Stimulated activated CD4-positive, alpha-beta T cell treated with anti-CD3 and anti-CD28 coated beads, Interleukin-12 subunit alpha, Interleukin-12 subunit beta, amount 100 ng/mL, for 24 hours (primary cell): ENCODE measurements at places on chromosomes 13 and 19.
A peak's percentile ranks its signal among the peaks of the same experiment; 100 is the strongest.

GRCh38 chr19:18450931-18451836, 13.3 kb upstream of the ISYNA1 start:
- DNase-seq = peak; percentile 74

GRCh38 chr19:1163934-1164683, 10.0 kb downstream of the SBNO2 start:
- no peak for DNase-seq

GRCh38 chr13:75079226-75079625, 402.7 kb downstream of the TBC1D4 start:
- DNase-seq = no peak

DNA sequence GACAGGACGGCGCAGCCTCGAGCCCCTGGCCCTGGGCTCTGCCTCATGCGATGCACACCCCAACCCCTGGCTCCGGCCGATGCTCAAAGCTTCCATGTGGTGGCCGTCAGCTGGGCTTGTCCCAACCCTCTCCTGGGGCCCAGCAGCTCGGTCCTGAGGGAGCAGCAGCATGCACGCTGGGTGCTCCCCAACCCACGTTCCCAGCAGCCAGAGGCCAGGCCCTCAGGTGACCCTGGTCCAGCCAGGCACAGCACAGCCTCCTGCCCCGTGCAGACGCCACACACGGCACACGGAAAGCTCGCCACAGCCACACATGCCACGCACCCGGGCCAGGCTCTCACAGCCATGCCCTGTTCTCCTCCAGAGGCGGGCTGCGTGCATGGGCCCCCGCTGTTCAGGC, 60.7 kb downstream of the IER2 start:
- no peak for DNase-seq

- DNase-seq = no peak
Observed at GRCh38 chr13:34833562-34834182, 108.4 kb upstream of the NBEA start.

DNA sequence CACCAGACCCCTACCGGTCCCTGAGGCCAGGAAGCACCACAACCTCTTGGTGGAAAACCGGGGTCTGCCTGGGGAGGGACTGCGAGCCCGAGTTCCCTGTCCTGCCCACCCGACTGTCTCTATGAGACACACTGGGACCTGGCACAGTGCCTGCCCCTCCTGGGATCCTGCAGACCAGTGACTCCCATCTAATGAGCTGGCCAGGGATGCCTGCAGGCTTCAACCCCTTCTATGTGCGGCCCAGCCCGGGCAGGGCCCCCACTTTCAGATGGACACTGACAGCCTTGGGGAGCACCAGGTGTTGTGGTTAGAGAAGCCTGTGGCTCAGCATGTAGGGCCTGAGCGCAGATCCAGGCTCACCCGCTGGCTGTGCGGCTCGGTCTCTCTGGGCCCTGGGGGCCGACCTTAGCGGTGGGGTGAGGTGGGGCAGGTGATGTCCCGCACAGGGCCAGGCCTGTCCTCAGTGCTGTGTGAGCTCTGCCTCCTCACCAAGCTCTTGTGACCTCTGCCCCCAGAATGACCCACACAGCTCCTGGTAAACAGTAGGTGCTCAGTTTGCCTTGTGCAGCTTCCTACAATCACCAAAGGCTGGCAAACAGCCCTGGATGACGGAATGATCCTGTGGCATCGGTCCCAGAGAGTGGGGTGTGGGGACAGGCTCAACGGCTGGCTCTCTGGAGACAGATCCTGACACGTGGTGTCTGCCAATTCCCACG, 17.9 kb upstream of the CACTIN start:
- DNase-seq = no peak

DNA sequence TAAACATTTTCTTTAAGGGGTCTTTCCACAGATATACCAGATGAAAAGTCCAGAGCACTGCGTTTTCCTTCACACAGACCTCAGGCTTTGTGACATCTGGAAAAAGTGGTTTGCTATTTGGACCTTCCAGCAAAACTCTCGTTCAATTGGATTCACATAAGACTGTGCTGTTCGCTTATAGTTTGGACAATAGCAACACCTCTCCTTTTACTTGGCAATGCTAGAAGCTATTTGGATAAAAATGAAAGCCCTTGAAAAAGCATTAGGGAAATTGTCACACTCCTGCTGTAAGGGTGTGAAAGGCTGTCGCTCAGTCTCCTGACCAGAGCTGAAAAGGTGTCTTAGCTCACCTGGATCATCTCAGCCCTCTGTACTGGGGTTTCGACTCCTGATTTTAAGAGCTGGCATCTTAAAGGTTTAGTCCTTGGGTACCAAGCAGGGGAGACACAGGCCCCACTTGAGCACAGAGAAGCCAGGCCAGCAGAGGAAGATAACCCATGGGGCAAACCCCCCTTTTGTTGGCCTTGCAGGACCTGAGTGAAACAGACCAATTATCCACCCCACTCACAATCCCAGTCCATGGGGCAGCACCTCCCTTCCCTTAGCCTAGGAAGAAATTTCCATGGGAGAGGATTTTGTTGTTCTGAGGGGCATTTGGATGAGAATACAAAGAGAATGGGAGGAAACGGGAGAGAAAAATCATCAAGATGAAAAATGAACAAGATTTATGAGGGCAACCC, 257.6 kb downstream of the DLEU7 start:
- DNase-seq = no peak

DNA sequence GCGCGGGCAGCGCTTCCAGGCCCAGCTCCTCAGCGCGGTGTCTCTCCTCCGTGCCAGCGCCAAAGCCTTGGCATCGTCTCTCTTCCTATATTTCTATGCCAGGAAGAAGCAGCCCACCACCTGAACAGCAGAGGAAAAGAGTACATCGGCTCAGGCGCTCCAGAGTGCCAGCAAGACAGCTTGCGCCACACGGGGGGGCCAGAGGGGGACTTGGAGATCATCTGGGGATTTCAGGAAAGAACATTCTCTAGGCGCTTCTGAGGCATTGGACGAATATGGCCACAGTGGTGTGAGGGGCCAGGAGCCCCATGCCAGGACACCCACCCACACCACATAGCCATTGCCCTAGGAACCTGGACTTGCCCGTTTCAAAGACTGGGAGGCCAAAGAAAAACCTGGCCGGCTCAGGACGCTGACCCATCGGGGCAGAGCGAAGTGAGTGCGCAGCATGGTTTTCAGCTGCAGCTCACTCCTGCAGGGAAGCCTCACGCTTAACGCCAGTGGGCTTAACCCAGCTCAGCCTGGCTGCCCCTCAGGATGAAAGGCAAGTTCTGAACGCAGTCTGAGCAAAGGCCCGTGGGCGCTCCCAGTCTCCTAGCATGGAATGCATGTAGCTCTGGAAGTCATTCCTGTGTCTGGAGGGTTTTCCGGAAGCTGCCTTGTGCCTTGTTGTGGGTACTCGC, 62.1 kb downstream of the GGACT start:
- no peak for DNase-seq

GRCh38 chr13:99200432-99201167, at the start of gene UBAC2:
Gene UBAC2 (plus strand): TSS chr13:99200854. CDS start chr13:99200909, 55 bp downstream.
- DNase-seq = peak; percentile 90

DNA sequence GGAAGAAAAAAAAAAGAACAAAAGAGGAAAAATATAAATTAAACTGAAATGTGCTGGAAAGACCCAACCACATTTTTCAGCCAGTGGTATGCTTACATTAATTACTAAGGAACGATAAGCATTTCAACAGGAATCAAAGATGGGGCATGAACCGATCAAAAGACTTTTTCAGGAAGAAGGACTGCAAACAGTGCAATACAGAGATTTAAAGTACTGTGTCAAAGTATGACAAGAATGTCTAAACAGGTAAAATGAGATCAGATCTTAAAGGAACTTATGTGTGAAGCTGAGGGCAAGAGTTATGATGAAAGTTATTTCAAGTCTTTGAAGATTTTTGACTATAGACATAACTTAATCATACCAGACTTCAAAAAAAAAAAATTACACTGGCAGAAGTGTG, 1761.8 kb downstream of the SLITRK5 start:
- no peak for DNase-seq

- DNase-seq = no peak
Observed at GRCh38 chr13:93399212-93399611, 172.6 kb downstream of the GPC6 start.

DNA sequence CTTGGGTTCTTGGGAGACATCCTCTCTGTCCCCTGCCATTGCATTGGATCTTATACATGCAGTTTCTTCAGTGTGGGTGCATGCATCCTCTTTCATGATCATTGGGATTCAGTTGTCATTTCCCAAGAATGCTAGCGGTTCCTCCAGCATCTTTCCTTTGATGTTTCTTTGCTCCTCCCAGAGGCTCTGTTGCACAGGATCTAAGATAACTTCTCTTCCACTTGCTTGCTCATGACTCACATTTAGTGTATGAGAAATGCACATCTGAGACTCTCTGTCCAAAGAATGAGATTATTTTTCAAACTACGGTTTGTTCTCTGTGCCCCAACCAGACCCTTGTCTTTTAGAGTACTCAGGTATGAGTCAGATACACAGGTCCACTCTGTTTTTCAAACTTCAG, 197.1 kb downstream of the NDFIP2 start:
- DNase-seq = no peak

GRCh38 chr19:5800361-5801270, 4.3 kb upstream of the NRTN start:
- DNase-seq = no peak

GRCh38 chr13:25860862-25861261, 191.0 kb downstream of the SHISA2 start:
- no peak for DNase-seq

GRCh38 chr13:35621989-35622388, 145.5 kb upstream of the MAB21L1 start:
- no peak for DNase-seq

DNA sequence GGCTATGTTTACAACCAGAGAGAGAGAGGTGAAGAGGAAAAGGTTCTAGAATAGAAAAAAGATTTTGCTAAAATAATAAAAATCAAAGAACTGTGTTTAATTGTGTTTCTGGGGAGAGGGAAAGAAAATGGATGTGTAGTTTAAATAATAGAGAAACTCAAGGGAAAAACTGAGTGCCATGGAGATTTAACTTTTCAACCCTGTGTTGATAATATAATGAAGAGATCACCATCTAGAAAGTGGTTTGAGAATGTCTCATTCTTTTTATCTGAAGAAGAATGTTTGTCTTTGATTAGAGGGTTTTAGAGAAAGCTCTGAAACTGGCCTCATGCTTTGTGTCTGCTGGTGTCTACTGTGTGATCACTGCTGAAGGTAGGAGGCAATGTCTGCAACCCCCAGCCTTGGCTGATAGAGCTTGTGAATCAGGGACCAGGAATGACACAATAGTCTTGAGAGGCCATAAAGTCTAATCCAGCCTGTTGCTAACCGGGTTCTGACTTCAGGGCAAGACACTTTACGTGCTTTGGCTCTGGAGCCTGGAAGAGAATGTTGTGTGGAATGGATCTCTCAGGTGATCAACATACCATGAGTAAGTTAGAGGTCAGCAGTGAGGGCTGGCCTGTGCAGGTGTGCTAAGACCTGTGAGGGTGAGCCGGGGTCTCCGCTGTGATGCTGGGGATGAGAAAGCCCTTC, 5.4 kb downstream of the COL4A2 start:
- DNase-seq = no peak

- no peak for DNase-seq
Observed at GRCh38 chr13:50345804-50346203, 330.6 kb downstream of the KCNRG start.

- DNase-seq = no peak
Observed at GRCh38 chr19:51148580-51148979, 6.5 kb downstream of the SIGLEC7 start.

- DNase-seq = peak; percentile 39
Observed at GRCh38 chr13:45055198-45055901, 65.0 kb upstream of the GTF2F2 start.

DNA sequence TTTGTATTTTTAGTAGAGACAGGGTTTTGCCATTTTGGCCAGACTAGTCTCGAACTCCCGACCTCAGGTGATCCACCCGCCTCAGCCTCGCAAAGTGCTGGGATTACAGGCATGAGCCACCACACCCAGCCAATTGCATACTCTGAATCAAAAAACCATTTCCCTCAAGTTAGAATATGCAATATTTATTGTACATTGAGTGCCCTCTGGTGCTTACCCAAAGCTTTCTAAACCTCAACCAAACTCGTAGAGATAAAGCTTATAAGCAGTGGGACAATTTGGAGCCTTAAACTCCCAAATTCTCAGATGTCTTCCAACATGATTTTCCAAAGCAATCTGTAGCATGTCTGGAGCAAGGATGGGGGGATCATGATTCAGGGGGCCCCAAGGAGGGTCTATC, 22.4 kb downstream of the RFXAP start:
- no peak for DNase-seq

- DNase-seq = no peak
Observed at GRCh38 chr13:44396701-44397580, 23.3 kb downstream of the SERP2 start.

GRCh38 chr13:50650592-50651504, 192.6 kb downstream of the DLEU7 start:
- DNase-seq = no peak

GRCh38 chr13:94967183-94968039, 255.1 kb upstream of the SOX21 start:
- peak; percentile 15 for DNase-seq

DNA sequence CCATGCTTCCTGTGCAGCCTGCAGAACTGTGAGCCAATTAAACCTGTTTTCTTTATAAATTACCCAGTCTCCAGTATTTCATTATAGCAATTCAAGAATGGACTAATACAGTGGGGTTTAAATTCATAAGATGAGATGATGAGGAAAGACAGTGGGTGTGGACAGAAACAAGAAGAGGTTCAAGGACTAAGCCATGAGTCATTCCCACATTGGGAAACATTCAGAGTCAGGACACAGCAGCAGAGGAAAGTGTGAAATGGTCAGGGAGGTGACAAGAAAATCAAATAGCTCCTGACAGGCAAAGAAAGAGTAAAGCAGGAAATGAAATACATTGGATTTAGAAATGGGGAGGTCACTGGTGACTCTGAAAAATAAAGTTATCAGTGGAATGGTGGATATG, 9.1 kb downstream of the ZNF841 start:
- DNase-seq = no peak

GRCh38 chr13:87680298-87680697, 9.1 kb downstream of the SLITRK5 start:
- DNase-seq = no peak

GRCh38 chr13:114226088-114226487, 8.6 kb upstream of the CDC16 start:
- DNase-seq = no peak

- DNase-seq = no peak
Observed at GRCh38 chr13:91661692-91662490, 263.5 kb downstream of the GPC5 start.
